ENCODE measurements at places on chromosomes 12 and 14.

DNA sequence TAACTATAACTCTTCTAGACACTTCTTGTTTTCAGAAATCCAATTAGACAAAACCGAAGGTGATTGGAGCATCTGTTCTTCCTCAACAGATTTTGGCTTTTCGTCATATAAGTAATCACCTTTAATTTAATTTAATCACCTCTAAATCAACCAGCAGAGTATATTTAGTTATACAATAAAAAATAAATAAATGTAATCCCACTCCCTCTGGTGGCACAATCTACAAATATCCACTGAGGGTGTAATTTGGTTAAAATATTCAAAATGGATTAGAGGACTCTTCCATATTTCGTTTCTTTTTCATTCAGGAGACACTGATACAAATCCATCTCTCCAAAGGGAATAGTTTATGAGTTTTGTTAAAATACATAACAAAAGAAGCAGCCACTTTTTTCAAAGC is 18.3 kb upstream of the SLC35F4 start:
- DNase-seq = no peak

GRCh38 chr14:73191441-73191840 is 45.9 kb upstream of the PAPLN start:
- no peak for DNase-seq

DNA sequence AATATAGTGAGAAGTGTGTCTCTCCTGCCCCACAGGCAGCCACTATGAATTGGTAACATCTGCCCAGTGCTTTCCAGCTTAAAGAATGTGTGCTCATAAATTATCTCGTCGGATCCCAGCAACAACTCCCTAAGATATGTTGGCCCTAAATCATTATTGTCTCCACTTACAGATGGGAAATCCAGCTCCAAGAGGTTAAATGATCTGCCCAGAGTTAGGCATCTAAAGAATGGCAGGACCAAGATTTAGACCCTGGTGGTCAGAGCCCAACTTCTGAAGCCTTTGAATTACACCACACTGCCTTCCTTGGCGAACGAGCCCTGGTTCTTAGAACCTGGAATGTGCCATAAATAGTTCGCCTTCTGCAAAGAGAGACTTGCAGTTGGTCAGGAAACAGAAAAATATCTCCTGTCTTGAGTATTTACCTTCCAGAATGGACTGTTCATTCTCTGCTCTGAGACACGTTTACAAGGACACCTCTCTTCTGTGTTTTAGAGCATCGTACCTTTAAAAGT is 20.1 kb upstream of the PLEK2 start:
- DNase-seq = no peak

DNA sequence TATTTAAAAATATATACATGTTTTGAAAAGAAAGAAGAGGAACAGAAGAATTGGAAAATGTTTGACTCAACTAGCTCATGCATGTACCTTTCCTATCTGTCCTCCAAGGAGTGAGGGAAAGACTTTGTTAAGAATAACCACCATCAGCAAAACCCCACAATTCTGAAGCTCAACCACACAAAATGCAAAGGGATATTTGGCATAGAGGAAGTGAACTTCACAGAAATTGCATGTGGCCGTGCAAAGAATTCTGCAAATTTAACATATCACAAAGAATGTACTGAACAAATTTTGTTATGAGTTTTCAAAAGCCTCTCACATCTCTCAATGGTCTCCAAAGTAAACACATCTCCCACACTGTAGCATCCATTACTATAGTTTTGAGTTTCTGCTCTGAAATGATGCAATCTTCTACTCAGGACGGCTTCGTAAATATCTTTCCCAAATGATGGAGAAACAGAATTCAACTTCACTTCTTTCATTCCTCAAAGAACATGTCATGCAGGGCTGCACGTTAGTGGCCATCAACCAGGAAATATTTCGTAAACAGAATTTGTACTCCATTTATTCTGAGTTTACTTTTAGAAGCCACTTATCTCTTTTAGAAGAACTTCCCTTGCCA is 17.6 kb downstream of the DUSP6 start:
- no peak for DNase-seq
